Activated T-cell treated with anti-CD3 and anti-CD28 coated beads for 4 hours (primary cell): ENCODE measurements at places on chromosomes 4 and X.

DNA sequence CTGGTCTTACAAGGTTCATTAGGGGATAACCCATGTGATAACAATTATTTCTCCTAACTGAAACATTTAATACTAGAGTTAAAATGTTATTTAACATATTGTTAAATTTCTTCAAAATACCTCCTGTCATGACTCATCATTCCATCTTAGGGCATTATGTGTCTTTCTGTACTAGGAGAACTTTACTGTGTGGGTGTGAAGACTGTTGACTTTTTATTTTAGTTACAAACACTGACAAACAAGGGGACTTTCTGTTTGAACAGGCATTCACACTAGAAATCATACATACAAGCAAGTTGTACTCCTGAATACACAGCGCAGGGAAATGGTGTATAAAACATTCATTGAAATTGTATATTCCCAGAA, 175.9 kb downstream of the FBXW7 start:
- DNase-seq: no peak

DNA sequence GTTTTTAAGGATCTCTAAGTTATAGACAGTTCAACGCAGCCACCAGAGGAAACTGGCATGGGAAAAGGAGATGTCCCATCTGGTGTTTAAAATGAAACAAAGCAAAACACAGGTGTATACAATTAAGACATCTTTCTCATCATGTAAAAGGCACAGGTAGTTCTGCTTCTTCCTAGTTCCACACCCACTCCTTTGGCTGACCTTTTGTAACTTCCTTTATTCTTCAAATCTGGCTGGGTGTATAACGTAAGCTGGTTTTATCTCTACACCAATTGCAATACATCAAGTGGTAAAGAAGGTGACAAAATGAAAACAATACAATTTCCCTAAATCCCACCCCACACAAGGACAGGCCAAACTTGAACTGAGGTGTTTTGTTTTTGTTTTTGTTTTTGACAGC, 27.3 kb upstream of the FBXW7 start:
- DNase-seq: no peak

DNA sequence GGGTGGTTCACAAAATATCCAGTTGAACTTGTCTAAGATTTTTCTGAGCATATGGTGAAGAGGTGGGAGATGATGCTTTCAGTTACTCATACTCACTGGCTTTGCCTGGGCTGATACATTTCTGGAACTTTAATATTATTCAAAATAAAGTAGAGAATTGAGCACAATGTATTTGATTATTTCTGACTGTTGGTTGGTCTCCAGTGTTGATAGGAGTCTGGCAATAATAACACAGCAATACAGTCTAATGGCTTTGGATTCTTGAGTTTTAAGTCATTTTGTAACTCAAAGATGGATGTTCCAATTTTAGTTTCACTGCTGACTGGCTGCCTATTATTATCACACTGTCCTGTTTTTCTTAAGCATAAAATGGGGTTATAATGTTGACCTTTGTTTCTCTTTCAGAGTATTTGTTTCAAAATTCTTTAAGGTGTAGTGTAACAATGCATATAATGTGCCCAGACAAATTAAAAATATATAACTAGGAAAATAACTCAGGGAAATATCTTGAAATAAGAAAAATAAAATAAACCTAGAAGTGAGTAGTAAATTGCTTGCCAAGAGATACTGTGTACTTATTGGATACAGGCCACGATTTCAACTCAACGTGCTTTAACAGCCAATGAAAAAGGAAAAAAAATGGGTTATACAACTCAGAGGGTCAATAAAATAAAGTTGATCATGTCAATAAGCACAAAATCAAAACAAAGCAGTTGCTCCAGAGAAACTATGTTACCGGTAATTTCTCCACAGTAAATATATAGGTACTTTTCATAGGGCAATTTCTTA, 99.0 kb downstream of the ARSJ start:
- DNase-seq: no peak

GRCh38 chr4:21596521-21596920, 352.1 kb downstream of the KCNIP4 start:
- no peak for DNase-seq

- DNase-seq: no peak
Measured at GRCh38 chr4:99647071-99647470, 10.6 kb downstream of the C4orf54 start.

GRCh38 chr4:155025762-155026457, 182.5 kb upstream of the NPY2R start:
- DNase-seq: no peak

DNA sequence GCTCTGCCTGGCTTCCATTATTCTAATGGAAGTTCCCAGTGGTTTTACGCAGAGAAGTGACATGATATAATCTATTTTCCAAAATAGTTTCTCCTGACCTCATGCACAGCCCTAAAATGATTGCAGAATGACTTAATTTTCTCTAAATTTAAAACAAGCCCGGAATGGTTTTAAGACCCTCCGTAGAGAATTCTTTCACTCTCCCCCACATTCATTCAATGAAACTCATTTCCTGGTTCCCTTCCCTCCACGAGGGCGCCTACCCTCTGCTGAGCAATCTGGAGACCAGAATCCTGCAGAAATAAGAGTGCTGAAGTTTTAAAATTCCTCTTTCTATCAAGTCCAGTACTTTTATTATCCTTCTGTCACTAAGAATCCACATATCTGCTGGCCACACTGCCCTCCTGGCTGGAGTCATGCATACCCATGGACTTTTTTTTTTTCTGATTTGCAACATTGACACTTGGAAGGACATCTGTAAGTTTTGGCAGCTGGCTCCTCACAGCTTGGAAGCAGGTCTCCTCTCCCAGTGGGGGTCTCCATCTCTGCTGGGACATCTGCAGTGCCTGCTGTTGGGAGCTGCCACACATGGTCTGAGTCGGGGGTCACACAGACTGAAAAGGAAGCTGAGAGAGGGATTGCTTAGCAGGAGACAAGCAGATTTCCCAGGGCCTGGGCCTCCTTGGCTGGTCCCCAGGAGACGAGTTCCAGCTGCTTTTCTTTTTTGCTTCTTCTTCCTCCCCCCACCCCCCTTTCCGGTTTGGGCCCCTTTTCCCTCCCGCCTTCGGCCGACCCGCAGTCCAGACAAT, 86.1 kb downstream of the SOWAHB start:
- DNase-seq: no peak

GRCh38 chr4:146273204-146273901, 59.0 kb downstream of the REELD1 start:
- no peak for DNase-seq

- DNase-seq: no peak
Measured at GRCh38 chr4:27278615-27279375, 418.2 kb downstream of the STIM2 start.

GRCh38 chrX:135927897-135928296, 34.4 kb downstream of the SAGE1 start:
- no peak for DNase-seq

GRCh38 chr4:39544580-39545315, 17.5 kb upstream of the UGDH start:
- DNase-seq: no peak

DNA sequence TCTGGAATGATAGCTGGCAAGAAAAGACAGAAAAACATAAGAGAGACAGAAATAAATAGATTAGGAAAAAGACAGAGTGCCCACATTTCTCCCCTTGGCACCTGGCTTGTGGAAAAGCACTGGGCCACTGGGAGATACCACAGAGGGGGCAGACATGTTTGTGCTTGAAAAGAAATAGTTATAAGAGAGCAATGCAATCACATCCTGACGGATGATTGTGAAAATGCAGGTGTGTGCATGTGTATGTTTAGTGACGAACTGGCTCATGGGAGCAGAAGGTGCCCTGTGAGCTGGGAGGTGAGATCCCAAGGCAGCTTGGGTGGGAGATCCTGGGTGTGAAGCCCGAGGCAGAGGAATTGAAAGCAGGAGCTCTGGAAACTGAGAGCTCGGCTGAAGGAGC, 617.9 kb downstream of the BCOR start:
- no peak for DNase-seq

GRCh38 chr4:108113229-108113628, 55.5 kb downstream of the LEF1 start:
- no peak for DNase-seq

DNA sequence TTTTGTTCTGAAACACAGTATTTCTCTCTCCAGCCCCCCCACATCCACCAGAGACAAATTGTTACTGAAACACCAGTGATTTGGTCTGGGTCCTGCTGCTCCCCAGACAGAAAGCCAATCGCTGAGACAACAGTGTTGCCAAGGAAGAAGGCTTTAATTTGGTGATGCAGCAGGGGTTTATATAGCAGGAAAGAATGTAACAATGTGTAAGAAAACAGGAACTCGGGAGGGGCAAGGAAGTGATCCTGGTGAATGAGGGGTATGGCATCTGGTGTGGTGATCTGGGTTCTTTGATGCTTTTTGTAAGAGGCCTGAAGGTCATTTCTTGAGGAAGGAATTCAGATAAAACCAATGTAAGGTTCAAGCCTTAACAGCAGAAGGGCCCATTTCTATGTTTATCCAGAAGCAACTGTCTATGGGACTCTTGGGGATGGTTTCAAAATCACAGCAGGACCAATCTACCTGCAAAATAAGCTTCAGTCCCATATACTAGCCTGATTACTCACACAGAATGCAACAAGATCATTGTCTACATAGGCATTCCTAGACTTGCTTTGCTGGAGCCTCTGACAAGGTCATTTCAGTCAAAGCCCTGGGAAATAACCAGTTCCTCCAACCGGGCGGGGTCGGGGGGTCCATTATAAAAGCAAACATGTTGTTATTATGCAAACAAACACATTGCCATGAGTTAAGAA, 445.2 kb upstream of the ZFP42 start:
- DNase-seq: no peak

GRCh38 chrX:150690126-150690525, 3.1 kb upstream of the MTMR1 start:
- no peak for DNase-seq

GRCh38 chr4:21155367-21155766, 455.1 kb downstream of the PACRGL start:
- DNase-seq: no peak

GRCh38 chr4:41992967-41993857, 2.9 kb downstream of the SLC30A9 start:
- DNase-seq: no peak

GRCh38 chr4:74410272-74410671, 34.7 kb upstream of the AREG start:
- DNase-seq: no peak

DNA sequence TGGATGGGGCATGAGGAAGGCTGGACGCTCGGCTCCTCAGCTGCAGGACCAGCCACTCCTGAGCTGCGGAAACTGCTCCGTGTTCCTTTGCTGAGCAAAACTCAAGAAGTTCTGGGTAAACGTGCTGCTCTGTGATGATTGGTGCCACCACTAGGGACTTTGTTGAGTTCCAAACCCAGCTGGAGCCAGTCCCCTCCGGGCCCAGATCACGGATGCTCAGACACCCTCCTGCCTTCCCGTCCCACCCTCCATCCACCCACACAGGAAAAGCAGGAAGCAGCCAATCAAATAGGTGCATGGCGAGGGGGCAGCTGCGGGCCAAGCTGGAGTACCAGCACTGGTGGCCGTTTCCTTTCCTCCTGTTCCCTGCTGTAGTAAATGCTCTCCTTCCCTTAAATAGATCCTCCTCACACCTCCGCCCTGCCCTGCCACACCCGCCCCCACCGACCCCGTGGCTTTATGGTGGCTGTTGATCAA, 68.0 kb downstream of the ADRA2C start:
- DNase-seq: no peak

DNA sequence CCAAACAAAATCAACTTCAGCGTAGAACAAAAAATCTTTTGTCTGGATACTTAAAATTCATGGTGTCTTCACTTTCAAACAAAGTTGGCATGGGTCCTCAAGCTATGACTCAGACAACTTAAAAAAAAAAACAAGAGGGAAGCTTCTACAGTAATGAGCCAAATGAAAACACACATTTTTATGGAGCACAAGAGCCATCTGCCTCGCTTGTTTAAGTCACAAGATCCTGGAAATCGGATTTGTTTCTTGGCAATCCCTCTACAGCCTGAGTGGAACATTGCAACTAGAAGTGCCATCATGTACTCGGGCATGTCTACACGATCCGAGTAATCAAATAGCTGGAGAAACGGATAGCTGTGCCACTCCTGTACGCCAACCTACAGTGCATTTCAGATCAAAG, 22.6 kb downstream of the LAMP2 start:
- no peak for DNase-seq

GRCh38 chrX:121114691-121115090, 67.3 kb downstream of the GLUD2 start:
- no peak for DNase-seq

DNA sequence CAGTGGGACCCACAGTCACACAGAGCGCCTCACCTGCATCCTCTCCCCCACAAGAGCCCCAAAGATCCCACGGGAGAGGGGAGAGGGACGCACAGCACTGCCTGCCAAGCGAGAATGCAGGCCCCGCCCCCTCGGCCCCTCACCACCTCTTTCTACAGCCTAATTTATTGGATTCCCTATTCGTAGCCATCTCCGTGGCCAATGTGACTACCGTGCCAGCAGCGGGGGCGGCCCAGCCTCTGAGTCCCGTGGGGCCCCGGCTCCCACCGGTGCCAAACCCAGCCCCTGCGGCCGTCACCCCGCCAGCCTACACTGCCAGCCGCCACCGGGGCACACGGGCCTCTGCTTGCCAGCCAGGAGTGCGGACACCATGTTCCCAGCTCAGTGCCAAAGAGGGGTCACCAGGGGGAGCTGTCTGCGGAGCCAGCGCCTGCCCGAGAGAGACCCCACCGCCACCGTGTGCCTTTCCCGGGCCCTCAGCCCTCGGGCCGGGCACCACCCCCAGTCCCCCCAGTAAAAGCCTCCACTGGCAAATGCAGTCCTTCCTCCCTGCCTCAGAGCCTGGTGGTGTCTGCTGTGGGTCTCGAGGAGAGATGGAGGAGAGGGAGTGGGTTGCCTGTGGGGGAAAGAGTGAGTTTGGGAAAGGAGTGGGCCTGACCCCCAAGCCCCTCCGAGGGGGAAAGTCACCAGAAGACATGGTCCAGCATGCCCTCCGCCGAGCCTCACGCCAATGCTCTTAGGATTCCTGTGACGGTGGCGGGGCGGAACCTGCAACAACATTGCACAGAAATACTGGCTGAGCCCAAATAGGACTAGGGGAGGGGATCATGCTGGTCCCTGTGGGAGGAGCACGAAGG, 19.6 kb upstream of the PLXNB3 start:
- DNase-seq: no peak

DNA sequence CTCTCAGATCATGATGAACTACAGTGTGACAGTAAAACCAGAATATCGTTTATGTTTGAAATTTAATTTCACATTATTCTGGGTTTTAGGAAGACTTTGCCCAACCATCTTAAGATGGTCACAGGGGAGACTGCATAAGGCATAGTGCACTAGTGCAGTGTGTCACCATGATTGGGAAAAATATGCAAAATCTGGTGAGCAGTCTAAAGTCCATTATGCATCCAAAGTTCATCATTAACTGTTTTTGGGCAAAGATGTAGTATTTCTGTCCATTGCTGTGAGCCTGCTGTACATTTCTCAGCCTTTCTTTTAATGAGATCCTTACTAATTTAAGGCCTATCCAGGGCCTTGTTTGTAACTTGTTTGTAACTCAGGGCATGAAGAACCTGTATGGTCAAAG, 11.3 kb upstream of the MFAP3L start:
- no peak for DNase-seq

- no peak for DNase-seq
Measured at GRCh38 chr4:126213996-126214395, 899.2 kb downstream of the FAT4 start.
